ENCODE measurements at places on chromosomes 1 and 21.

- no peak for DNase-seq
Observed at GRCh38 chr1:240586006-240586405, 25.9 kb downstream of the GREM2 start.

DNA sequence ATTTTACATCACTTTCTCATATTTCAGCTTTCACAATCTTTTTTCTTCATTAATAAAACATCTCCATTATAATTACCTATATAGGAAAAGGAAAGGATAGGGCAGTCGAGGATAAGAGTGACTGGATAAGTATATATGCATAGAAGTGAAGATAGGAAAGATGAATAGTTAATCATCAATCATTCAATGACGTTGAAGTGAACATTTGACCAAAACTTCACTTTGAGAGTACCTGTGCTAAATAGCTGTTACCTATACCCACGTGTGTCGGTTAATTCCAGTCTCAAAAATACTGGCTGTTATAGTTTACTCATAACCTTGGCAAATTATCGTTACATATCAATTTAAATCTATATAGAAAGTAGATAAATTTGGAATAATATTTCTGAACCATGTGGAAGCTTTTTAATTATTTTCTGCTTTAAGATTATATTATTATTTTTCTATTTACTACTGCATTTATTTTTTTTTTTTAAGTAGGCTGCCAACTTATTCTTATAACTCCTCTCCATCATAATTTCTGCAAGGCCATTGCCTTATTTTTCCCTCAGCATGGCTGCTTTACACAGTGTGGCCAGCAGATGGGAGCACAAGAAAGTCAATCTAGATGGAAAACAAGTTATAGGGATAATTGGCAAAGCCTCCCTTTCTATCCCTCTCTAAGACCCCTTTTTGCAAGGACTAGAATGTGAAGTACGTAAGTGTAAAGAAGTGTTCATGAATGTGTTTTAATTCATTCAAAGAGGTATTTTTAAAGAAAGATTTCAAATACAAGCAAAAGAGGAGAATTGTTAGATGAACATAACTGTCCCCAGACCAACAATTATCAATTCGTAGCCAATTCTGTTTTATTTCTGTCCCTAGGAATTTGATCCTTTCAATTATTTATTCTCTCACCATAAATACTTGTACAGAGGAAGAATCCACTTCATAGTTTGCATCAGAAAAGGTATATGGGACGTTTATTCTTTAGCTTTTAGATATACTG is 290.4 kb downstream of the KCNT2 start:
- no peak for DNase-seq

DNA sequence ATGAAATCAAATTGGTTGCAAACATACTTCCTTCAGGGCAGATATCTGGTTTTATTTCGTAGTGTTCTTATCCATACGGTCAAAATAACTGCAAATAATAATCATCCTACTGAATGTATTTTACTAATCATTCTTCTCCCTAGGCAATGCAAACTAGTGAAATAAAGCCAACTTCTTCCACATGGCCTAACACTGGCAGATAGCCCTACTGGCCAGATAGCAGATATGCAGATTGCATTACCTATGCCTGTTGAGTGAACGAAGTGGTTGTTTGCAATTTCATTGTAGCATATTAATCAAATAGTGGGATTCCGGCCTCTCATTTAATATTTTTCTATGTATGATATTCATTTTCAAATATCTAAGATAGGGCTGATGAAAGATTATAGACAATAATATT is 116.2 kb downstream of the CENPF start:
- no peak for DNase-seq

DNA sequence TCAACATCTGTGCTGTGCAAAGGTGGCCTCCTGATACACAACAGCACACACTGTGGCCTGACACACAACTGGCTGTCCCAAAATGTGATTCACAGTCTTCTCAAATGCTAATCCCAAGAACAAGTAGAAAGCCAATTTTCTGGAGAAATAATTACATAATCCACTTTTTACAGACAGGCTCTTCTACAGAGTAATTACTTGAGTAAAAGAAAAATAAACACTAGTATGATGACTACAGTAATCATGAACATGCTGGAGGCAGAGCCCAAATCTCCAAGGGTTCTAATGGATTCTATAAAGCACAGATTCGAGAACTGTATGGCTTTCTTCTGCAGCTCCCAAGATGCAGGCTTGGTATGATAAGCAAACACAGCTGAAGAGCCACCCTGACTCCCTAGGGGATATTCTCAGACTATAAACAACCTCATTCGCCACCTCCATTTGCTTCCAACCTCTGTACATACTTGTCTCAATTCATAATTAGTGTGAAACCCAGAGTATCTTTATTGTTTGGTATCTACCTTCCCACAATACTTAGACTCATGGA is 81.9 kb downstream of the SIPA1L2 start:
- DNase-seq, result no peak
